ENCODE measurements at places on chromosomes 16 and 17.
A peak's percentile ranks its signal among the peaks of the same experiment; 100 is the strongest.

DNA sequence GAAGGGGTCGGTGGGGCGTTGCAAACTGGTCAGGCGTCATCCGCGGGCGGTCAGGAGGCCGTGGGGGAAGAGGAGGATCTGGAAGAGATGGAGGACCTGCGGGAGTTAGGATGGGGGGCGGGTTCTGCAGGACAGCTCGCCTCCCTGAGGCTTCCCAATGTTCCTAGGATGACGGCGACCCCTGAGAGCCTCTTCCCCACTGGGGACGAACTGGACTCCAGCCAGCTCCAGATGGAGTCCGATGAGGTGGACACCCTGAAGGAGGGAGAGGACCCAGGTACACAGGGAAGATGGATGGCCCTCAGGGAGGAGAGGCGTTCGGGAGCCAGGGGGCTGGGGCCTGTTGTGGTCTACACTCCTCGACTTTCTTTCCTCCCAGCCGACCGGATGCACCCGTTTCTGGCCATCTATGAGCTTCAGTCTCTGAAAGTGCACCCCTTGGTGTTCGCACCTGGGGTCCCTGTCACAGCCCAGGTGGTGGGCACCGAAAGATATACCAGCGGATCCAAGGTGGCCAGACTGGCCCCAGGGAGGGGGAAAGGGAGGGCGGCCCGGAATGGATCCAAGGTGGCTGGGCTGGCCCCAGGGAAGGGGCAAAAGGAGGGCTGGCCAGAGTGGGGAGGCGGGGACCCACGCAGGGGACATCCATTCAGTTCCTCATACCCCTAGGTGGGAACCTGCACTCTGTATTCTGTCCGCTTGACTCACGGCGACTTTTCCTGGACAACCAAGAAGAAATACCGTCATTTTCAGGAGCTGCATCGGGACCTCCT is 839 bp downstream of the PLD2 start:
- no peak for DNase-seq

GRCh38 chr17:74972107-74972972 is at the start of gene HID1:
TSS of gene HID1 (minus strand) at chr17:74972759. CDS start at chr17:74972656, 103 bp downstream.
- DNase-seq, result peak; percentile 75

DNA sequence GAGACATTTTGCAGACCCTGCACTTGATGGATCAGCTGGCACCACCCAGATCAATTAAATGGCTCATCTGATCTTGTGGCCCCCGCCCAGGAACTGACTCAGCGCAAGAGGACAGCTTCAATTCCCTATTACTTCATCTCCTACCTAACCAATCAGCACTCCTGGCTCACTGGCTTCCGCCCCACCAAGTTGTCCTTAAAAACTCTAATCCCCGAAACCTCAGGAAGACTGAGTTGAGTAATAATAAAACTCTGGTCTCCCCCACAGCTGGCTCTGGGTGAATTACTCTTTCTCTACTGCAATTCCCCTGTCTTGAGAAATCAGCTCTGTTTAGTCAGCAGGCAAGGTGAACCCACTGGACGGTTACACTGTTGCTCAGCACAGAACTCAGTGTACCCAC is 23.6 kb downstream of the SPPL2C start:
- DNase-seq, result no peak

- DNase-seq, result no peak
These were observed 19.5 kb downstream of the PLLP start for GRCh38 chr16:57264950-57265371.

DNA sequence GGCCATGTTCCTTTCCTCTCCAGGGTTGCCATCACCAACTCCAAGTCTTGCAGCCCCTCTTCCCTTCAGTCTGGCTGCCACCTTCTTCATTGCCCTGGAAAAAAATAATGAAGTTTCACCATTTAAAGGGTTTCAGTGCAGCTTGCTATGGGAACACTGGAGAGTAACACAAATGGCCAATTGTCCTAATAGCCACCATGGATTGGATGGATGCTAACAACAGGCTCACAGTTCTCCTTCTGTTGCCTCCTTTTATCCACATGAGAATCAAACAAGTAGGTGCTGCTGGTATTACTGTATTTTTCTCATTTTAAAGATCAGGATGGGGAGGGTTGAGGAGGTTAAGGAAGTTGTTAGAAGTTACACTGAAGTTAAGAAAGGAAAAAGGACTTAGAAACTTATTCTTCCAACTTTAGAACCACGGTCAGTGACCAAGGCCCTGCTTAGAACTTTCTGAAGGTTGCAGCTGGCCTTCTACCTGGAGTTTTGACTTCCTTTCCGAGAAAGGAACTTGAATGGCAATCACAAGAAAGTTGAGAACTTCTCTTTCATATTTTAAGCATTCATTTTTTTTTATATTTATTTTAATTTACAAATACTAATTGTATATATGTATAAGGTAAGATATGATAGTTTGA is 198.0 kb upstream of the MAF start:
- DNase-seq, result no peak

- DNase-seq, result no peak
These were observed 33.9 kb downstream of the FZD2 start for GRCh38 chr17:44591206-44591605.

DNA sequence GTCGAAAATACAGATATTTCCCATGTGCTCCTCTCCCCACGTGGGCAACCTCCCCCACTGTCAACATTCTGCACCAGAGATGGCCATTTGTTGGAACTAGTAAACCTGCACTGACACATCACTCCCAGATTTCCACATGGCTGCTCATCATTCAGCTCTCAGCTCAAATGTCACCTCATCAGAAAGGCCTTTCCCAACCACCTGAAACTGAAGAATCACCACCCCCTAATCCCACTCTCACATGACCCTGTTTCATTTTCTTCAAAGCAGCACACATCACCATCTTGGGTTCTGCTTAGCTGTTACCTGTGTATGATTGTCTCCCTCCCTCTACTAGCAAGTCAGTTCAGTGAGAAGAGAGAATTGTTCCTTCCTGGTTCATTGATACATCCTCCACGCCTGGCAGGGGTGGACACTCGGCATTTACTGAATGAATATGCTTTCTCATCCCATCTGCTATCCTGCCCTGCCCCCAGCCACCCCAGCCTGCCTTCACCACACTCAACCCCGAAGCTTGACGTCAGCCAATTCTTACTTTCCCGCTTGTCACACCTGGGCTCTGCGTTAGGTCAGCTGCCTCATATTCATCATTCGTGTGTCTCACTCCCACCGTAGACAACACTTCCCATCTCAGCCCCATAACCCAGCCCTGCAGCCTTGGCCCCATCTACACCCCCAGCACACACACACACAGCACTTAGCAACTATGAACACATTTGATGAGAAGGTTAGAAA is 1.5 kb downstream of the C17orf114 start:
- no peak for DNase-seq

- DNase-seq, result no peak
These were observed 99.9 kb downstream of the MSI2 start for GRCh38 chr17:57356153-57356718.

DNA sequence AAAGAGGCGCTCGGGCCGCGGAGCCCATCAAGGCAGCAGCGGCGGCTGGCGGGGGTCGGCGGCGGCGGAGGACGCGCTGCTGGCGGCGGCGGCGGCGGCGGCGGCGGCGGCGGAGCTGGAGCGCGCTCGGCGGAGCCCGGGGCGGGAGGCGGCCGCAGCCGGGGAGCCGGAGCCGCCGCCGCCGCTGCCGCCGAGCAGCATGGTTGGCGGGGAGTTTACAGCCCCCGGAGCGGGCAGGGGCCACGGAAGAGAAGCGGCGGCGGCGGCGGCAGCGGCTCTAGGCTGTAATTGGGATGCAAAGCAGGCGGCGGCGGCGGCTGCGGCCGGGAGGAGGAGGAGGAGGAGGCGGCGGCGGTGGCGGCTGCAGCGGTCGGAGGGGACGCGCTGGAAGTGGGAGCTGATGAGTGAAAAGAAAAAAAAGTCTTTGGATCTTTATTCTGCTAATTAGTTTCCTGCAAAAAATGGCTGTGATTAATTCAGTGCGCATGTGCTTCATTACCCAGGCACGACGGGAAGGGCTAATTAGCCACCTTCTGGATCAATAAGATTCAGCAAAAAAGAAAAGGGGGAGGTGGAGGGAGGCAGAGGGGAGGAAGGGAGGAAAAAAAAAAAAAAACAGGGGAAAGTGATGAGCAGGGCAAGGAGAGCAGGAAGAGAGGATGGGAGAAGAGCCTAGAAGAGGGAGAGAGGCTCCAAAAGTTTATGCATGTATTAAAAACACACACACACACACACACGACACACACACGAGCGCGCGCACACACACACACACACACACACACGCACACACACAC is 10.9 kb upstream of the ZFHX3 start:
- DNase-seq, result no peak

- no peak for DNase-seq
These were observed 83.2 kb upstream of the BRD7 start for GRCh38 chr16:50451951-50452508.

DNA sequence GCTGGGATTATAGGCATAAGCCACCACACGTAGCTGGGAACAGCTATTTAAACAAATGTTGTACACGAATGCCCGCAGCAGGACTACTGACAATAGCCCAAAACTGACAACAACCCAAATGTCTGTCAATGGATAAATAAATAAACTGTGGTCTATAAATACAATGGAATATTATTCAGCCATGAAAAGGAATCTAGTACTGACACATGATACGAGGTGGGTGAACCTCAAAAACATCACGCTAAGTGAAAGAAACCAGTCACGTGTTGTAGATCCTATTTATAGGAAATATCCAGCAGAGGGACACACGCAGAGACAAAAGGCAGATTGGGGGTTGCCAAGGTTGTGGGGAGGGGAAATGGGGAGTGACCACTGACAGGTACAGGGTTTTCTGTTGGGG is 390.0 kb upstream of the TNRC6C start:
- DNase-seq, result no peak

GRCh38 chr17:74340470-74341023 is 14.5 kb downstream of the KIF19 start:
- no peak for DNase-seq

DNA sequence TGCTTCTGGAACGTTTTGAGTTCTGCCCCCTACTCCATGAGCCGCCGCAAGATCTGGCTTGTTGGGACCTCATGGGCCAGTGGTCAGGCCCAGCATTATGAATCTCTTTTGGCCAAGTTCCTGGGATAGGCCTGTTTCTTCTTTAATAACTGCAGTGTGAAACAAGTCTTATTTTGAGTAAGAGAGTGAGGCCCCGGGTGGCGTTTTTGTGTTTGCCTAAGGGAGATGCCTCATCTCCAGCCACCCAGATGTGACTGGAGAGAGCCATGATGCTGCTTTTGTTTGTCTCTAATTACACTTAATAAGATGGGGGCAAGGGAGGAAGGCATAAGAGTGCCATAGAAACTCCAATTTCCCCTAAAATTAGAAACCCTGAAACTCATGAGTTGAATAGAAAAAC is 39.8 kb downstream of the KSR1 start:
- DNase-seq, result no peak

- DNase-seq, result no peak
These were observed 194.9 kb upstream of the TNRC6C start for GRCh38 chr17:77763575-77763974.

- DNase-seq, result no peak
These were observed 814 bp upstream of the RUNDC3A start for GRCh38 chr17:44307387-44308186.

GRCh38 chr17:79939755-79940458 is 95.8 kb downstream of the TBC1D16 start:
- DNase-seq, result no peak

Measured in stimulated activated CD4-positive, alpha-beta T cell treated with anti-CD3 and anti-CD28 coated beads, Interleukin-4, amount 100 ng/mL, for 48 hours (primary cell).